ENCODE measurements at places on chromosomes 1 and 21. TPM values are rescaled to one million over a fixed set of nuclear protein-coding genes. Genes with fewer than 3 reads are reported as not detected.

Gene RASSF5
- 7.3 TPM for polyA plus RNA-seq

Gene RIPK4
- 9.7 TPM for polyA plus RNA-seq

Gene LENEP
- polyA plus RNA-seq = not detected

Gene SPRR2B
- polyA plus RNA-seq = not detected

Gene GBP7
- polyA plus RNA-seq = not detected

Gene C1orf87
- not detected for polyA plus RNA-seq

Gene ORC1
- 5.3 TPM for polyA plus RNA-seq

Gene NGF
- 3.0 TPM for polyA plus RNA-seq

Gene TIPRL
- 24.3 TPM for polyA plus RNA-seq

Gene FCGR3B
- polyA plus RNA-seq = 0.12 TPM

Gene CD5L
- not detected for polyA plus RNA-seq

Gene KCNJ9
- polyA plus RNA-seq = 0.04 TPM

Gene FCRL1
- 1.00 TPM for polyA plus RNA-seq

Gene OR2L5
- polyA plus RNA-seq = not detected

Gene LEMD1
- 0.46 TPM for polyA plus RNA-seq

Gene SPRR2F
- polyA plus RNA-seq = 0.10 TPM

Gene PRR9
- not detected for polyA plus RNA-seq

Gene ITGB2
- polyA plus RNA-seq = 17.1 TPM

Gene OR2T2
- polyA plus RNA-seq = not detected

Gene HMGN2
- polyA plus RNA-seq = 691 TPM

Gene CFHR3
- 0.04 TPM for polyA plus RNA-seq

Gene NUF2
- 11.5 TPM for polyA plus RNA-seq

Gene SPRR2G
- not detected for polyA plus RNA-seq

Gene TMEM200B
- 4.9 TPM for polyA plus RNA-seq

Gene KCNE2
- not detected for polyA plus RNA-seq

Gene OR10J1
- polyA plus RNA-seq = not detected

Gene IVL
- 0.45 TPM for polyA plus RNA-seq

Gene OLFML3
- 34.1 TPM for polyA plus RNA-seq

Gene ZBTB8B
- polyA plus RNA-seq = 0.03 TPM

Gene FMN2
- polyA plus RNA-seq = not detected

Gene MEAF6
- 41.9 TPM for polyA plus RNA-seq

Gene FMO5
- 23.2 TPM for polyA plus RNA-seq

Gene RHD
- not detected for polyA plus RNA-seq

Gene SLC5A9
- polyA plus RNA-seq = 142 TPM

Gene UCK2
- 22.2 TPM for polyA plus RNA-seq

Gene ZBTB17
- polyA plus RNA-seq = 89.2 TPM

Gene TDRD5
- polyA plus RNA-seq = 0.24 TPM

Gene ZNF672
- 20.8 TPM for polyA plus RNA-seq

Gene RIPPLY3
- polyA plus RNA-seq = 0.07 TPM

Gene PADI2
- polyA plus RNA-seq = 95.2 TPM

Gene C1orf185
- not detected for polyA plus RNA-seq
